ENCODE measurements at places on chromosomes 11 and 22.

DNA sequence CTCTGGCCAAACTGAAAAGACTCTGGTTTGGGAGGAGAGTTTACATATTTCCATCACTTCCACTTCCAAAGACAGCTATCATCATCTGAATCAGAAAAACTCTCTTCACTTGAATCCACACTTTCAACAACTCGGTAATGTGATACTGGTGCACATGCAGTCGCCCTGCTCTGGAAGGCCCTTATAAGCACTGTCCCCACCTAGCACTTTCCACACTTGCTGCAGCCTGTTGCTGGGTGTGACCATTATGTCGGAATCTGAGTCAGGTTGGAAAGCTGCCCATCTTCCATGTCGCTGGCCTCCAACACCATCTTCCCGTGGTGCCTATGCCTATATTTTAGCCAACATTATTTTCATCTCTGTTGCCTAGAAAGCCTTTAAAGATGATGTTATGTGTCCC lies 1.1 kb upstream of the OR10A5 start:
- DNase-seq, result no peak

GRCh38 chr11:11580012-11580411 lies 41.8 kb downstream of the GALNT18 start:
- no peak for DNase-seq

GRCh38 chr11:115197433-115197832 lies 306.8 kb downstream of the CADM1 start:
- DNase-seq, result no peak

GRCh38 chr11:46612326-46612725 lies 4.7 kb downstream of the HARBI1 start:
- no peak for DNase-seq

- DNase-seq, result no peak
These were observed 5.0 kb upstream of the APOL5 start for GRCh38 chr22:35712672-35713071.

- DNase-seq, result no peak
These were observed 1.4 kb downstream of the PRR14L start for GRCh38 chr22:31748490-31748889.

GRCh38 chr11:28582506-28582905 lies 474.3 kb downstream of the METTL15 start:
- DNase-seq, result no peak

GRCh38 chr11:68839054-68839865 lies 2.5 kb downstream of the CPT1A start:
- peak; percentile 92 for DNase-seq

- DNase-seq, result no peak
These were observed 8.0 kb upstream of the FIBIN start for GRCh38 chr11:26985943-26986342.

- no peak for DNase-seq
These were observed 201.5 kb downstream of the TBC1D22A start for GRCh38 chr22:46963672-46964545.

- DNase-seq, result no peak
These were observed 114.7 kb downstream of the BUD13 start for GRCh38 chr11:116657842-116658825.

- DNase-seq, result no peak
These were observed 18.5 kb downstream of the CABP7 start for GRCh38 chr22:29738118-29738815.

DNA sequence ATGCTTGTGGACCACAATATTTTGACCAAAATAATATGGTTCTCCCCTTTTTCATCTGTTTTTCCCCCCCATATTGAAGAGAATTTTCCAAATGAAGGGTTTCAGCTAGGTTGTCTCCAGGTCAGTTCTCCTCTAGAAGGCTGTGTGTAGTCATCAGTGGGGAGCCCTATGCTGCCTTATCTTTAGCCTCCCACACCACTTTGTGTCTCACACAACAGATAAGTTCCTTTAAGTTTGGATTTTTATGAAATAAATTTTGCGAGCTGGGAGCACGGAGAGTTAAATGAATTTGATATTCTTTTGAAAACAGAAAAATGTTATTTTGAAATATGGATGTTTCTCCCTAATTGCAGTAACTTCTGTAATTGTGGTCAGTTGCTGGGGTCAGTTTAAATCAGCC lies 28.9 kb downstream of the PAX6 start:
- no peak for DNase-seq

GRCh38 chr11:128725630-128726319 lies 31.9 kb downstream of the FLI1 start:
- DNase-seq, result no peak

GRCh38 chr11:22879630-22880029 lies 19.4 kb upstream of the CCDC179 start:
- no peak for DNase-seq

GRCh38 chr11:36598051-36598450 lies at the start of gene RAG2:
Gene RAG2 (minus strand): TSS chr11:36598236. CDS start chr11:36594168, 4,068 bp downstream.
- no peak for DNase-seq

GRCh38 chr22:44521326-44522074 lies 23.5 kb upstream of the RTL6 start:
- no peak for DNase-seq

GRCh38 chr11:130553306-130553705 lies 104.9 kb downstream of the ADAMTS15 start:
- no peak for DNase-seq

- DNase-seq, result no peak
These were observed 6.7 kb downstream of the ZC3H7B start for GRCh38 chr22:41308054-41308453.

Data from GM13976 (cell line).